Esophagus mucosa (tissue), 1 donor: ENCODE measurements at places on chromosomes 7 and 10.

GRCh38 chr10:132234860-132235259 is 48.1 kb downstream of the DPYSL4 start:
- ATAC-seq = no peak

DNA sequence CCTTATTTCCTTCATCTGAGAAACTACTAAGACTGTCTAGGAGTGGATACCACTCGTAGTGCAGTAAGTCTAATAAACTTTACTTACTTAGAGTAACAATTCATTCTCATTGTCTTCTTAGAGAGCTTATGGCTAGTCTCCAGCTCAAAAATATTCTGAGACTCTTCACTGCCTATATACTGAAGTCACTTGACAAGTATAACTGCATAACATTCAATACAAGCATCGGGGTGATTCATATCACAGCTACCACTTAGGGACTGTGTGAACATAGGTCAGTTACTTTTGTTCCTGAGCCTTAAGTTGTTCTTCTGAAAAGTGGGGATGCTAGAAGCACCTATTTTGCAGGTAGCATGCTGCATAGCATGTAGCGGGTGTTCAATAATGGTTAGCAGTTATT is 111.0 kb downstream of the HTR7 start:
- peak; percentile 88 for ATAC-seq

GRCh38 chr10:29501692-29502091 is 133.1 kb downstream of the SVIL start:
- peak; percentile 90 for ATAC-seq

GRCh38 chr7:38199154-38199553 is 21.1 kb downstream of the STARD3NL start:
- no peak for ATAC-seq

GRCh38 chr7:106629516-106629915 is 31.4 kb downstream of the CCDC71L start:
- no peak for ATAC-seq

DNA sequence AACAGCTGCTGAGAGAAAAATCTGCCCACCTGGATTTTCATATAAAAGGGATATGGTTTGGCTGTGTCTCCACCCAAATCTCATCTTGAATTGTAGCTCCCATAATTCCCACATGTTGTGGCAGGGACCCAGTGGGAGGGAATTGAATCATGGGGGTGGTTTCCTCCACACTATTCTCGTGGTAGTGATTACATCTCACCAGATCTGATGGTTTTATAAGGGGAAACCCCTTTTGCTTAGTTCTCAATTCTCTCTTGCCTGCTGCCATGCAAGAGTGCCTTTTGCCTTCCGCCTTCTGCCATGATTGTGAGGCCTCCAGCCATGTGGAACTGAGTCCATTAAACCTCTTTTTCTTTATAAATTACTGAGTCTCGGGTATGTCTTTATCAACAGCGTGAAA is 20.8 kb upstream of the MKI67 start:
- no peak for ATAC-seq

DNA sequence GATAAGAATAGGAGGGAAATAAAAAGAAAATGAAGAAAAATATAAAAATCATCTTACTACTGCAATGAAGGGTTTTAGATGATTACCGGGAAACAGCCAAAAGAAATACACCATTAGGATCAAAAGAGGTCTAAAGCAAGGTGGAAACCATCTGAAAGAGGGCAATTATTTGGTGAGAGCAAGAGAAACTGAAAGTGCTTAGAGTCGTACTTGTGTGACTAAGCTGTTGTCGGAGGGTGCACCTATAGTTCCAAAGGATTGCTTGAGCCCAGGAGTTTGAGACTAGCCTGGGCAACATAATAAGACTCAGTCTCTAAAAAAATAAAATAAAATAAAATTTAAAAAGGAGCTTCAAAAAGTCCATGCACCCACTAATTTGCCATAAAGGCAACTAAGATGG is 169.5 kb downstream of the DKK1 start:
- ATAC-seq = no peak

- ATAC-seq = peak; percentile 58
Measured at GRCh38 chr10:95906677-95907455, 909 bp upstream of the CC2D2B start.

DNA sequence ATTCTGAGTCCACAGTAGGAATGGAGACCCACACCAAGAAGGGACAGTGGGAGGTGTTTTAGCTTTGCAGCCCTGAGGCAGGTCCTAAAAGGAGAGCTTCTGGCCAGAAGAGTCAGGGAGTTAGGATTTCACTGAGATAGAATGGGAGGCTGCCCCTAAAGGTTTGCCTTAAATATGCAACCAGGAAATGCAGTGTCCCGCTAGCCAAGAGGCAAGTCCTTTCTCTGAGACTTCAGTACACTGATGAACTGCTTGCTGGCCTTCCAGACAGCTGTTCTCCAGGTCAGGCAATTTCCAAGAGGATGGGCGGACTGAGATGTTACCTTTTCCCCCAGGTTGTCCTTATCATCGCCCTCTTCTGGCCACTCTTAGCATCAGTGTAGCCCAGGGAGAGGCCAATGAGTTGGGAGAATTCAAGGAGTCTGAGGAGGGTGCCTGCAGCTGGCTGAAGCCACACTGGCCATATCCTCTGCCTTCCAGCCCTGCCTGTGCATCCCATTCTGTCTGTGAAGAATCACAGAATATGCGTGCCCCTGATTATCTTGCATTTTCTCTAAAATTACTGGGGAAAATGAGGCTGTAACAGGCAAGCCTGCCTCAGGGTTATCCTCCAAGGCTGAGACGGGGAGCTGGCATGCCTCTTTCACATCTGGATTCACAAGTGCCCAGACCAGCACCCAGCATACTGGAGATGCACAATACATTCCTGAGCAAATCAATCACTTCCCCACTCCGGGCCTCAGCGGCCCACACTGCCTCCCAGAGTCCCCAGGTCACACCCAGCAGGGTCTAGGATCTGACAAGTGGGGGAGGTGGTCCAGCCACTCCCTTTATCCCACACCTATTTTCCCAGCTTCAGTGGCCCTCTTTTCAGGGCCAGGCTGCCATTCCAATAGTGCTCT is 2.4 kb downstream of the TLL2 start:
- ATAC-seq = peak; percentile 27

- ATAC-seq = no peak
Measured at GRCh38 chr7:46363688-46364087, 442.6 kb upstream of the IGFBP3 start.

DNA sequence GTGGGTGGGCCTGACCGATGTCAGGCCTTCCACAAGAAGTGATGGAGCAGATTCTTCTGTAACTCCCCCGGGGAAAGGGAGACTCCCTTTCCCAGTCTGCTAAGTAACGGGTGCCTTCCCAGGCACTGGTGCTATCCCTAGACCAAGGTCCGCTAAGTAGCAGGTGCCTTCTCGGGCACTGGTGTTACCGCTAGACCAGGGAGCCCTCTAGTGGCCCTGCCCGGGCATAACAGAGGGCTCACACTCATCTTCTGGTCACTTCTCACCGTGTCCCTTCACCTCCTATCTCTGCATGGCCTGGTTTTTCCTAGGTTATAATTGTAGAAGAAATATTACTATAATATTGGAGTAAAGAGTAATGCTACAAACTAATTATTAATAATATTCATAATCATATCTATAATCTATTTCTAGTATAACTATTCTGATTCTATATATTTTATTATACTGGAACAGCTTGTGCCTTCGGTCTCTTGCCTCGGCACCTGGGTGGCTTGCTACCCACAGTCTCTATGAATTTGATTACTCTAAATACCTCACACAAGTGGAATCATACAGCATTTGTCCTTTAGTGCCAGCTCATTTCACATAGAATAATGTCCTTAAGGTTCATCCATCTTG is 1378.7 kb downstream of the XPNPEP1 start:
- ATAC-seq = peak; percentile 46

- peak; percentile 91 for ATAC-seq
Measured at GRCh38 chr10:42866115-42866995, 83.8 kb downstream of the BMS1 start.

DNA sequence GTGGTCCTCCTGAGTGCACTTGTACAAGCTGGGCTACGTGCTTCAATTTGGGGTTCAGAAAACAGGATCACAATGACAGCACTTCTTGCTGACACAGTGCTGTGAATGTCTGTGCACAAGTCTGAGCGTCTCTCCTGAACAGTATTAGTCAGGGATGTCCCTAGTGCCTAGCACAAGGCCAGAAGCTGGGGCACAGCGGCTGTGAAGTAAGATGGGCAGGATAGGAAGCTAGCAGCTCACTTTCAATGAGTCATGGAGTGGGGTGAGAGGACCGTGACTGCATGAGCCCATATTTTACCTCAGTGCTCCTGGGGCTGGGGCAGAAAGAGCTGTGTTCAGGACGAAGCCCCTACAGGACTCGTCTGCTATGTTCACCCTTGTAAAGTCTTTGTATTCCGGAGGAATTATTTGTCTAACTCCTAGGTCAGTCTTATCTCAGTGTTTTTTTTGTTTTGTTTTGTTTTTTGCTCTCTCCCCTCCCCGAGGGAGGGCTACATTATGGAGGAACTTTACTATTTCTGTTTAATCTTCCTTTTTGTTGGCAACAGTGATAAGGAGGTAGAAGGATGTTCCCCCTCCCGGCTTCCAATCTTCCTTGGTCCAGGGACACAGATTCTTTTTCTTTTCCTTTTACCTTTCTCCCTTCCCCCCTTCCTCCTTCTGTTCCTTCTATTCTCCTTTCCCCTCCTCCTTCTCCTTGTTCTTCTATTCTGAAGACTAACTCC is 2.8 kb upstream of the LRMDA start:
- peak; percentile 93 for ATAC-seq

DNA sequence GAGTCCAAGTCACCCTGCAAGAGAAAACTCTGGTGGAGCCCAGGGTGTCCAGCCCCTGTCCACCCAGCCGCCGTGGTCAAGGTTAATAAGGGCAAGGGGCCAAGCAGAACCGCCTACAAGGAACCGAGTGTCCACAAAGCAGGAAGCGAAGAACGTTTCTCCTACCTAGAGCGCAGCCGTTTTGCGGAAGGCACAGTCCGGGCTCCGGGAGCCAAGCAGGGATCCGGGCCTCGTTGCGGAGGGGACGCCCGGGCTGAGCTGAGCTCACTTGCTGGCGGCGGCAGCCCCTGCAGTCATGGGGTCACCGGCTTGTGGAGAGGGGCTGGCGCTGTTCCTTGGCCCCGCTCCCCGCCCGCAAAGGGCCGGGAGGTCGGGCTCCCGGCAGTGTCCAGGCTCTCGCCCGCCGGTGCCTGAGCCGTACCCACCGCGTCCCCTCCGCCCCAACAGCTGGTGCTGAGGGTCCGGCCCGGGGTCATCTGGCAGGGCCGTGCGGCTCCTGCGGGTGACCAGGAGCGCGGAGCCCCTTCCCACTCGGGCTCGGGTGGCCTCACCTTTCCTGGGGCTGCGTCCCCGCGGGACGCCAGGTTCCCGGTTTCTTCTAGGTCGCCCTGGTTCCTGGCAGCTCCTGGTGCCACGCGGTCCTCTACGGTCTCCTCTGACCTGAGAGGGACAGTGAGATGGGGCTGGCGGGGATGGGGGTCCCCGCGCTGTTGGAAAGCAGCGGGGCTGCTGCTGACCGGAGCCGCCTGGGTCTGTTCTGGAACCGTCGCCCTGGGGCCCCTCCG is 14.0 kb upstream of the ZNF273 start:
- no peak for ATAC-seq

DNA sequence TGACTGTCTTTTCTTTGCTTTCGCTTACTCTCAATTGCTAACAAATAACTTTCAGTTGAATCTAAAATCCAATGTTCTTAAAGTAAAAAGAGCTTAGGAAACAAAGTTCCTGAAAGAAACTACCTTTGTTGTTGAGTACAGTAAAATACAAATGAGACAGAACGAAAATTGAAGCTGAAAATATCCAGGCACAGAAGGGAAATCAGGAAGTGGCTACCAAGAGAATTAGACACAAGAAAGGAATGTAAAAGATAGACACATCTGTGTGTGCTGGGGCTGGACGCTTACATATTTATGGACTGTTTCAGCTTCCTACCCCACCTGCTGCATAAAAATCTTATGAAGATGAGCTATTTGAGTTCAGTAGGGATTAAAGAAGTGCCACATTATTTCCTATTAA is 161.7 kb upstream of the PLXDC2 start:
- no peak for ATAC-seq

- ATAC-seq = no peak
Measured at GRCh38 chr10:107238275-107238674, 73.8 kb upstream of the SORCS1 start.

- ATAC-seq = no peak
Measured at GRCh38 chr7:33748793-33749192, 156.5 kb upstream of the BMPER start.

DNA sequence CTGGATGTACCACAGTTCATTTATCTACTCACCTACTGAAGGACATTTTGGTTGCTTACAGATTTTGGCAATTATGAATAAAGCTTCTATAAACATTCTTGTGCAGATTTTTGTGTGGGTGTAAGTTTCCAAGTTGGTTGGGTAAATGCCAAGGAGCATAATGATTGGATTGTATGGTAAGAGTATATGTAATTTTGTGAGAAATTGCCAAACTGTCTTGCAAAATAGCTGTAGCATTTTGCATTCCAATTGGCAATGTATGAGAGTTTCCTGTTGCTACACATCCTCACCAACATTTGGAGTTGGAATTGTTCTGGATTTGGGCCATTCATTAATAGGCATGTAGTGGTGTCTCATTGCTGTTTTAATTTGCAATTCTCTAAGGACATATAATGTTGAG is 33.9 kb upstream of the HYAL4 start:
- no peak for ATAC-seq

- ATAC-seq = peak; percentile 51
Measured at GRCh38 chr7:26857506-26858240, 6.7 kb downstream of the SKAP2 start.

- ATAC-seq = no peak
Measured at GRCh38 chr10:110549211-110549610, 18.3 kb upstream of the SMC3 start.

DNA sequence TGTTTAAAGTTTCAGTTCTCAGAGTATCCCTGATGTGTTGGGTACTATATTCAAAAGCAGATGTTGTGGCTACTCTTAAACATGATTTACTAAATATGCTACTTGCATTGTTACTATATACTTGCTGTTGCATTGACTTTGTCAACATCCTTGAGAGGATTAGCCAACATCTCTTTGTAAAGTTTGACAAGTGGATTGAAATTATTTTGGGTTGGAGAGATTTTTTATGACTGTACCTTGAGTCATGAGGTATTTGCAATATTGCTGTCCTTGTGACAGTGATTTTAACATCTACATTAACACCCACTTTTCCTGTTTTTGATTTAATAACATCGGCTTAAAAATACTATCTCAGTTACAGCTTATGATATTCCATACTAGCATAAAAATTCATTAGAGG is 31.9 kb downstream of the MRC1 start:
- ATAC-seq = no peak

- ATAC-seq = no peak
Measured at GRCh38 chr10:109166935-109167334, 756.4 kb downstream of the XPNPEP1 start.

- no peak for ATAC-seq
Measured at GRCh38 chr10:127132451-127132850, 63.9 kb downstream of the INSYN2A start.

GRCh38 chr7:130929896-130930659 is 196.1 kb upstream of the KLF14 start:
- peak; percentile 89 for ATAC-seq

GRCh38 chr7:141991140-141991539 is 4.5 kb upstream of the MGAM start:
- no peak for ATAC-seq

GRCh38 chr7:22275661-22276060 is 81.3 kb downstream of the RAPGEF5 start:
- no peak for ATAC-seq

- no peak for ATAC-seq
Measured at GRCh38 chr7:28551331-28551730, 139.0 kb downstream of the CREB5 start.
